ENCODE measurements at places on chromosomes 2 and 18.

DNA sequence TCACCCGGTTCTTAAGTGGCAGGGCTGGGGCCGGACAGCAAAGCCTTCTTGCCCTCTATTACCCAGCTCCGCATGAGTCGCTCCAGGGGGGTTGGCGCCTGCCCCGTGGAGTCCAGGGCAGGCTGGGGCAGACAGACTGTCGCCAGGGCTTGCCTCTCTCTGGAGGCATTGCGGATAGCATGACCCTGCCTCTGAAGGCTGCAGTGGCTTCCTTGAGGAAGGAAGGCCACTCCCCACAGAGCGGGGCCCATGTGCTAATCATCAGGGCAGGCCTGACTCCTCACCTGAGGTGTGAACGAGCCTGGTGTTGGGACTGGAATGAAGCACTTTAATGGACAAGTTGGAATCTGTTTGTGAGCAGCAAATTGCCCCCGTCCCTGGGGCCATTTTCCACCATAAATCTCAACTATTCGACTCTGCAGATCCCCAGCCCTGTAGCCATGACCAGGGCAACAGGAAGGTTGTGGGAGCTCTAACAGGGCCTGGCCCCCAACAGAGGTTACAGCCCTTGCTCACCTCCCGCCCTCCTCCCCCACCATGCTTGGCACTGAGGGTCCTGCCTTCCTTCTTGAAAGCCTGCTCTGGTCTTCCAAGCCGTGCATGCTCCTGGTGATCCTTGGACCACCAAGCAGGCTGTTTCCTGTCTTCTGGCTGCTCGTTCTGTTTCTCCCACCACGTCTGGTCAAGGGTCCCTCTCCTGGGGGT is 144.9 kb upstream of the HAAO start:
- no peak for DNase-seq

- DNase-seq = no peak
Measured at GRCh38 chr2:30577151-30577550, 130.1 kb downstream of the LCLAT1 start.

DNA sequence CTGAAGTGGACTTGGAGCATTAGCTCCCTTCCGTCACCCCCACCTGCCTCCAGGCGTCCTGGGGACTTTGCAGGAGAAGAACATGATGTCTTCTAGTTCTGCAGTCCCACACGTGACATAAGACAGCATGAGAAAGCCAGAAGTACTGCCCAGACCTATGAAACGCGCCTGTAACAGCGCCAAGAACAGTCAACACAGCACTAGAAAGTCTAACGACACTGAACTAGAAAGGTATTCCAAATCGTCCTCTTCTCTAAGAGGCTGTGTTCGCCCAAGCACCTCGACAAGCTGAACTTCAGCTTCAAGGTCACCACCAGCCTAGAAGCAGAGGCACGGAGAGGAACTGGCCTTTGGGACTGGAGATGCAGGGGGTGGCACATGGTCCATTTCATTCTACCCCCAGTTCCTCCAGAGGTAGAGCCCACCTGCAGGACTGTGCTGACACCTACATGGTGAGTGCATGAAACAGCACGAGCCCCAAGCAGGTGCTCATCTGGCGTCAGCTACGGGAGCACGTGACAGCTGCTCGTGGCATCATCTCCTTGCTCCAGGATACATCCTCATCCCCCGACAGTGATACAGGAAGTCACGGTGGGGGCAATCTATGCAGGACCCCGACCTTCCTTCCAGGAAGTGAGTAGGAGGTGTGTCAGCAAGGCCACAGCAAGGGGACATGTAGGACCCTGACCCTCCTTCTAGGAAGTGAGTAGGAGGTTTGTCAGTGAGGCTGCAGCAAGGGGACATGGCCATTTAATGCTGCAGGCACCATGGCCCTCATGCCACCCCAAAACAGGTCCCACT is 3.7 kb downstream of the HDAC4 start:
- DNase-seq = no peak

DNA sequence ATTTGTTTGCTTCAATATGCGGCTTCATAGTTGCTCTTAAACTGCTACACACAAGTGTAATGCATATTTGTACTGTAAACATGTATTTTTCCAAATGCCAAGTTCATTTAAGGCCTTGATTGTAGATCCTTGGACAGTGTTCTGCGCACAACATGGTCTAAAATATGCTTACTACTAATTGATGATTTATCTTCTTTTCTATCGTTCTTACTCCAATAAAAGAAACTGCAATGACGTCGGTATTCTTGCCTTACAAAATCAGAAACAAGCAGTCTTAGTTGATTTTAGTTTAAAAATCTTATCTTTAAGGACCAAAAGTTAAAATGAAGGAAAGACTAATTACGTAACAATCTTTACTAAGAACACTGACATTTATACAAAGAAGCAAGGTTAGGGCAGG is 224.3 kb upstream of the SMAD7 start:
- no peak for DNase-seq

DNA sequence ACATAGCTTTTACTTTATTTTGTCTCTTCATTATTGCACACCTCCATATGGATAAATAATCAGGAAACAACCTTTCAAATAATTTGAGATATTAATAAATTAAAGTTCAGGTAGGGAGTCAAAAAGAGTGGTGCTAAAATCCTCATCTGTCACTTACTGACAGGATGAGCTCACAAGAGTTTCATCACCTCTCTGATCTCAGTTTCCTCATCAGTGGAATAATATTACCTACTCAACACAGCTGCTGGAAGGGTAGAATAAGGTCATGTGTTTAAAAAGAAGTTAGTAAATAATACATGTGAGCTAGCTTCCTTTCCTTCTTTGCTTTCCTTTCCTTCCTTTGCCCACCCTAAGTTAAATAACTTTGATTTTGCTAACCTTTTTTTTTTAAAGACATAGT is 61.9 kb downstream of the RDH14 start:
- no peak for DNase-seq

GRCh38 chr2:225502971-225503370 is 103.5 kb downstream of the NYAP2 start:
- DNase-seq = no peak

DNA sequence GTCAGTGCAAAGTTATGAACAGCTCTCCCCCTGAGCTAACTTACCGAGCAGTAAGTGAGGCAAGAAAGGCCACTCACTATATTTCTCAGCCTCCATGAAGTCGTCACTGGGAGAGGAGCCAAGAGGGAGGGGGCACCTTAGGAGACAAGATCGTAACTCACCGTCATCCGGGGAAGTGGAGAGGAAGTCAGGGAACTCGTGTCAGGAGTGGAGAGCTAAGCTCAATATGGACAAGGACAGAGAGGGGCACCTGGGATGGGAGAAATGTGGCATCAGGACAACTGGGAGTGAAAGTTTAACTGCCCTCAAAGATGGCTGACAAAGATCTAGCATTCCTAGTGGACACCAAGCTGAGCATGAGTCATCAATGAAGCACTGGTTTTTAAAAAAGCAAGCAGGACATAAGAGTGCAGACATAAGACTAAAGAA is 37.1 kb downstream of the BCL11A start:
- no peak for DNase-seq

GRCh38 chr2:86143307-86143706 is 37.3 kb downstream of the PTCD3 start:
- DNase-seq = no peak

DNA sequence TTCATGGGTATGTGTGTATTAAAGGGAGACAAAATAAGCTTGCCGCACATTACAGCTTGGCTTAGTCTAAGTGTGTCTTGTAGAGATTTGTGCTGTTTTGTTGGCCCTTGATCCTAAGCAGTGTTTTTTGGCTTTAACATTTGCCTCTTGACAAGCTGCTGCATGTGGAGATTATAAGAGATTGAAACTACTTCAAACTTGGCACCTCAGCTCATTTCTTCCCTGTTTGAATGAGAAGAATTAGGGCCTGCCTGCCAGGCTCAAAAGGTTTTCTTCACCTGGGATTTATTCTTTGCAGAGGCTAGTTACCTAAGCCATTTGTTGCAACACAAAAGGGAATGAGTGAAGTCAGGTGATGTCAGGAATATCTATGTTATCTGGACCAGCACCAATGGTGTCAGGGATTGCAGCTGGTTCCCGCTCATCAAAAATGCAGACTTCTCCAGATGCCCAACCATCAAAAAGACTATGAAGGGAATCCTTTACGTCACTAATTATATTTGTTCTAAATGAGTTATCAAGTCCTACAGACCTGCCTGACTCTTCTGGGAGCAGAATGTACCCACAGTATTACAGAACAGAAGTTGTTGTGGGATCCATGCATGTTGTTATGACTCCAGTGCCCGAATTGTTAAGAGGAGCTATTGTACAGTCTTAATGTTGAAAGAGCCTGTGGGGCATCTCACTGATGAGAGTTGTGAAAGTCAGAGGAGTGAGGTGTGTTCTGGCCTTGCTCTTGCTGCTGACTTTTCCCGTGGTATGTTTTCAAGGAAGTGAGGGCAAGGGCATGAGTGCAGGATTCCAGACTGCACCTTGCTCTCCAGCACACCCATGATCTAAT is 31.0 kb downstream of the ABCA12 start:
- DNase-seq = peak; percentile 62

DNA sequence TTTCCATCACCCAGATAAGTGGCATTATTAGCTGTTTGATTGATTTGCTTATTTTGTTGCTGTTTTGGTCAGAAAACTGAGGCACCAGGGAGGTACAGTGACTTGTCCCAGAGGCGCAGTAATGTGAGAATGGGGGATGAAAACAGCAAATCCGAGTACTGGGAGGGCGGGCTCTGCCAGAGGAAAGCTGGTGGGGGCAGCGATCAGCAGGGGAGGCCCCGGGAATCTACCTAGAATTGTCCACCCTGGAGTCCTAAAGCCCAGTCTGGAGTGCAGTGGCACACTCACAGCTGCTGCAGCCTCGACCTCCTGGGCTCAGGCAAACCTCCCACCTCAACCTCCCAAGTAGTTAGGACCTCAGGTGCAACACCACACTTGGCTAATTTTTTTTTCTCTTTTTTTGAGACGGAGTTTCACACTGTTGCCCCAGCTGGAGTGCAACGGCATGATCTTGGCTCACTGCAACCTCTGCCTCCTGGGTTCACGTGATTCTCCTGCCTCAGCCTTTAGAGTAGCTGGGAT is 17.0 kb upstream of the PTMA start:
- DNase-seq = no peak

- DNase-seq = no peak
Measured at GRCh38 chr2:20561637-20562454, 89.1 kb downstream of the HS1BP3 start.

- DNase-seq = no peak
Measured at GRCh38 chr2:28325567-28326468, 66.8 kb upstream of the FOSL2 start.

GRCh38 chr2:555164-555922 is 121.9 kb downstream of the TMEM18 start:
- DNase-seq = peak; percentile 13

GRCh38 chr2:46831051-46831868 is 84.3 kb downstream of the MCFD2 start:
- no peak for DNase-seq

DNA sequence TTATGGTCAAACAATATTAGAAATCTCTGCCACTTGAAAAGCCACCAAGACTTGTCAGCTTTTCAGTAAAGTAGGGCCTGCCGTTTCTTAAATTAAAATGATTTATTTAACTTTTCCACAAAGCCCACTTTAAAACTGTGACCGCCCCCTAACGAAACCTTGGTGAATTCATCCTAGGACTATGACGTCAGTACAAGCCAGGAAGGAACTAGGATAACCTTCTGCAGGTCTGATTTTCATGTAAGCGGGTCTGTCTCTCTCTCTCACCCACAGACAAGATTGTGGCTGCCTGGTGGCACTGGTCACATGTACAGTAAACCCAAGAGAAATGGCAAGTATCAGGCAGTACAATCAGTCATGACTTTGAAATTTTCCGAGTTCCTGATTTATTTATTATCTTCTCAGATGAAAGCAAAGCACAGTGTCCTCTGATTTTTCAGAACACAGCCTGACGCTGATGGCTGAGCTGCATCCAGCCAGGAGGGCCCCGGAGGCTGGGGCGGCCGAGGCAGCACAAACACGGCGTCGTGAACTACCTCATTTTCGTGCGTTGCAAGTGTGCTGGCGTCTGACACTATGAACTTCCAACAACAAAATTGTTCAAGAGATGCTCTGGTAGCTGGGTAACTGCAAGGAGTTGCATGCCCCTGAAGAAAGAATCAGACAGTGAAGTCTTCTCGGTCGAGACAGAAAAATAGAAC is 18.9 kb downstream of the SALL3 start:
- DNase-seq = no peak

DNA sequence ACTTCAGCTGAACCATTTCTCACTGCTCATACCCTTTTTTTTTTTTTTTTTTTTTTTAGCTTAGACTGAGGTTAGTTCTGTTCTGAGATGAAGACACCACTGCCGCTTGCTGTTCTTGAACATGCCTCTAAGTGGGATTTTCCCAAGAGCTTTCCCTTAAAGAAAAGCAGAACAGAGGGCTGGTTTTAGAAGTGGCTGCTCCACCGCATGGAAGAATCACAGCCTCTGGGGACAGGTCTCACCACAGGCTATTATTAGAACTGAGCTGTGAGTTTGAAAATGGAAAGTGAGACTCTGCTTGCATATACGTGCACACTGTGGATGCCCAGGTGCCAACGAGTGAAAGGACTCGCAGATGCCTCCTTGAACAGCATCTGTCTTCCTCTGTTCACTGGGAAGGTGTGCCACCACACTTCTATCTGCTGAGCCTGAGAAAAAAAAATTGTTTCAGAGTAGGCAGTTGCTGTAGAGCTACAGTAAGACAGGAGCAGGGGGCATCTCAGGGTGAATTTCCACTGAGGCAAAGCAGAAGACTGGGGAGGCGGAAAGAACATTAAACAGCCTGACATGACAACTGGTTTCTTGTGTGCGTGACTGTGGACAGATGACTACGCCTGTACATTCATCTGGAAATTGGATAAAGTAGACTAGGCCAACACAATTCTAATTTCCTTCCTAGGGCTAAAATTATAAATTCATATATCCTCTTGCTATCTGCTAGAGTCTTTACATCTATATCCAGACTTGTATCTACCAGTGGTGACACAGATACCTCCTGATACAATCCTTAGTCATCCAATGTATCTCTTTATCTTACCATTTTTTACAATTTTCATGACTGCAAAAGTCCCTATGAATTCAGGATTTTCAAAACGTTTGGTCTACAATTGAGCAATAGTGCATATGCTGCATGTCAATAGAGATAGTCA is 1045.7 kb upstream of the CELF4 start:
- no peak for DNase-seq

DNA sequence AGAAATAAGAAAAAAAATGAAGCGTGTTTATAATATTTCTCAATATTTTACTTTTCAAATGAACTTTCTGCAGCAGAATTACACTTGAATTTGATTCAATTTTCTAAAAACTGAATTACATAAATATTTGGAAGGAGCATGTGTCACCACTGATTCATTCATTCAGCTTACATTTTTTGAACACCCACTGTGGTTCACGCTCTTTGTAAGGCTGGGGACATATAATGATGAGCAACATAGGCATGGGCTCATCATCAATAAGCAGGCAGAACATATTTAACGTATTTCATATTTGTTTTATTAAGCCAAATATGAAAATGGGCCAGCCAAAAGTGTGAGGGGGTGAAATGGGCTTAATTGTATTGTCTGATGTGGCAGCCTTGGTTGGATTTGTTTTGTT is 209.1 kb downstream of the CTNNA2 start:
- DNase-seq = no peak
